NCI-H2081 treated with DMSO at 0.1 percent for 48 hours (cell line): ENCODE measurements at places on chromosomes 12 and 14.

DNA sequence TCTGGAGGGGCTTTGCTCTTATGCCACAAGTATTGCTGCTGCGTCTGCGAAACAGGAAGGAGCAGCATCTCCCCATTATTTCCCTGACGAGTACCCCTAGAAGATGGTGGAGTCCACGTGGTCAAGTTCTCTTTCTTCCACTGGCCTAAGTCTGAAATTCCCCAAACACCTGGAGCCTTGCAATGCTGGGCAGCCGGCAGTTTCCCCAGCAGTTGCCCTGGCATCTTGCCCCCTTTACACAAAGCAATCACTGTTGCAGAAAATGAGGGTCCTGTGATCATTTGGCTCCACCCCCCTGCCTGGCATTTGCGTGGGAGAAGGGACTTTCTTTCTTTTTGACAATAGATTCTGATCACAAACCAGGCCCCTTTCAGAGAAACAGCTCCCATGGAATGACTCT, 56.9 kb downstream of the FOS start:
- DNase-seq = no peak

DNA sequence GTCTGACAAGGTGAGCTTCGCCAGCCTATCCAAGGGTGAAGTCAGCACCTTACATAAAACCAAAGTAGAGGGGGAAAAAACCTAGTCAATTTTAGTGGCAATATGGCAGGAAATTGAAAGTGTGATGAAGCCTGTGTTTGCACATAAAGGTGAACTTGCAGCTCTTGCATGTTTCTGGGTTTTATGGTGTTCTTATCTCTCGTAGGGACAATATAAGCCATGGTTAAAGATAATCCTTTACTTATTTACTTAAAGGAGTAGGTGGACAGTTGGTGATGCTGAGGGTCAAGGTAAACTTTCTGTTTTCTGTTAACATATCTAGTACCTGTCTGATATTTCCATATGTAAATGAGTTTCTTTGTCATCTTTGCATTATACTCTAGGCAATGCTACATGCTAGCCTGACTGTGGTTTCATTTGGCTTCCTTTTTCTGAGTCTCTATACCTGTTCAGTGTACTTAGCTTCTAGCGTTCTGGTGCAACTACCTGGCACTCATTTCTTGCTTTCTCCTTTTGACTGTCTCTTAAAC, 32.8 kb downstream of the CCDC91 start:
- no peak for DNase-seq

DNA sequence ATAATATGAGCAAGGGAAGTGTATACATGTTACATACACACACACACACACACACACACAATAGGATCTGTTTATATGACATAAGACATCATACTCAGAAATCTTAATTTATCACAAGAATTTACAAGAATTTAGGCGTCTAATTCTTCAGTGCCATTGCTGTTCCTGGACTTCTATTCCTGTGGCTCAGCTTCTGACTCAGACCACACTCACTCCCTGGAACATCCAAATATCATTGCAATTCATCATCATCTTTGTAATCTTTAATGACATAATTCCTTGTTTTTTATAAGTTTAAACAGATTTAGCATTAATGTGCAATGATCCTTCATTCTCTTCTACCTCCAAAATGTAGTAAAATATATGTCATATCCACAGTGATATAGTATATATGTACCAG, 544.2 kb downstream of the FOXG1 start:
- no peak for DNase-seq

- DNase-seq = no peak
Measured at GRCh38 chr14:32709027-32709426, 229.7 kb upstream of the NPAS3 start.

DNA sequence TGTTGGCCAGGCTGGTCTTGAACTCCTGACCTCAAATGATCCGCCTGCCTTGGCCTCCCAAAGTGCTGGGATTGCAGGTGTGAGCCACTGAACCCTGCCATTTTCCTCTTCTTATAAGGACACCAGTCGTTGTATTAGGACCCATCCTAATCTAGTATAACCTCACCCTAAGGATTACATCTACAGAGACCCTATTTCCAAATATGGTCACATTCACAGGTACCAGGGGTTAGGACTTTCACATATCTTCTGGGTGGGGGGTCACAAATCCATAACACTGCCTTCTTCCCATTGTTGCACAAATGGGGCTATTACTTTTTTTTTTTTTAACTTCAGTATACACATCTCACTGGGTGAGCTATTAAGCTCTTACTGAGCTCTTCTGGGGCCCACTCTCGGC, 38.6 kb downstream of the ARF6 start:
- no peak for DNase-seq

- DNase-seq = no peak
Measured at GRCh38 chr14:23162800-23163199, 20.7 kb downstream of the SLC7A8 start.

DNA sequence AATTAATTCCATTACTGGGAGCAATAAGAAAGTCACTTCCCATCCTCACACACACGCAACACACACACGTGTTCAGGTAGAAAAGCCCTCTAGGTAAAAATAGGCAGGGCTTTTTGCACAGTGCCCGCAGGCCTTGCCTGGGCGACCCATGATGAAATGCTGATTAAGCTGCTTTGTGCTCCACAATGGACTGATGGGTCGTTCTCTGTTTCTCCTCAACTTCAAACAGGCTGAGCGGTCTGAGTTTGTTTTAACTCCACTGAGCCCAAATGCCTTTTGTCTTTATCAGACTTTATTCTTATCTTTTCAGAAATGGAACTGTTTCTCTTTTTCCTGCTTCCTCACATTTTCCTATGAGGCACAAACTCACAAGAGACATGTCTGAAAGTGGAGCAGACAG, 9.4 kb upstream of the DACT1 start:
- no peak for DNase-seq

GRCh38 chr12:46110223-46110611, 119.8 kb upstream of the SCAF11 start:
- DNase-seq = no peak

DNA sequence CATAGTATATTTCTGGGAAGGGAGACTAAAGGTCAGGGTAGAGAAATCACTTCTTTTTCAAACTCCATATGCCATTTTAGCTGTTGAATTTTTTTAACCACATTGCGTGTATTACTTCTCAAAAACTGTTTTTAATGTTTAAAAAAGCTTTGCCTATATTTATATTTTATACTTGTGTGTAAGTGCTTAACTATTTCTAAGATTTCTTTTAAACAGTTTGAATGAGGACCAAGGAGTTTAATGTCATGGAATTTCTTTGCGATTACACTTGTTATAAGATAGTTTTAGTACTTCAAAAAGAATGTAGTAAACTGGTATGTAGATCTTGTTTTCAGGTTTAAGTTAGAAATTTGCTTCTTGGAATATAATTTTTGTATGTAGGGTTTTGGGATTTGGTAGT, 7.2 kb downstream of the SPATA7 start:
- no peak for DNase-seq

- DNase-seq = no peak
Measured at GRCh38 chr12:28132398-28132797, 57.9 kb upstream of the CCDC91 start.

DNA sequence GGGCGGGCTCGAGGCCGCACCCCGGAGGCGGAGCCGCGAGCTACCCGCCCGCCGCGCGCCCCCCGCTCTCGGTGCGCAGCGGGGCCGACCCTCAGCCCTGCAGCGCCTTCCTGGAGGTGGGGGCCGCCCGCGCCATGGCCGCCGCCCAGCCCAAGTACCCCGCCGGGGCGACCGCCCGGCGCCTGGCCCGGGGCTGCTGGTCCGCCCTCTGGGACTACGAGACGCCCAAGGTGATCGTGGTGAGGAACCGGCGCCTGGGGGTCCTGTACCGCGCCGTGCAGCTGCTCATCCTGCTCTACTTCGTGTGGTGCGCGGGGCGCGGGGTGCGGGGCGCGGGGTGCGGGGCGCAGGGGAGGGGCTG, at the start of gene P2RX2:
P2RX2 (plus strand) TSS at position 94 of the 361 bp plus-strand sequence; CDS start at position 135, 41 bp downstream.
- DNase-seq = no peak

DNA sequence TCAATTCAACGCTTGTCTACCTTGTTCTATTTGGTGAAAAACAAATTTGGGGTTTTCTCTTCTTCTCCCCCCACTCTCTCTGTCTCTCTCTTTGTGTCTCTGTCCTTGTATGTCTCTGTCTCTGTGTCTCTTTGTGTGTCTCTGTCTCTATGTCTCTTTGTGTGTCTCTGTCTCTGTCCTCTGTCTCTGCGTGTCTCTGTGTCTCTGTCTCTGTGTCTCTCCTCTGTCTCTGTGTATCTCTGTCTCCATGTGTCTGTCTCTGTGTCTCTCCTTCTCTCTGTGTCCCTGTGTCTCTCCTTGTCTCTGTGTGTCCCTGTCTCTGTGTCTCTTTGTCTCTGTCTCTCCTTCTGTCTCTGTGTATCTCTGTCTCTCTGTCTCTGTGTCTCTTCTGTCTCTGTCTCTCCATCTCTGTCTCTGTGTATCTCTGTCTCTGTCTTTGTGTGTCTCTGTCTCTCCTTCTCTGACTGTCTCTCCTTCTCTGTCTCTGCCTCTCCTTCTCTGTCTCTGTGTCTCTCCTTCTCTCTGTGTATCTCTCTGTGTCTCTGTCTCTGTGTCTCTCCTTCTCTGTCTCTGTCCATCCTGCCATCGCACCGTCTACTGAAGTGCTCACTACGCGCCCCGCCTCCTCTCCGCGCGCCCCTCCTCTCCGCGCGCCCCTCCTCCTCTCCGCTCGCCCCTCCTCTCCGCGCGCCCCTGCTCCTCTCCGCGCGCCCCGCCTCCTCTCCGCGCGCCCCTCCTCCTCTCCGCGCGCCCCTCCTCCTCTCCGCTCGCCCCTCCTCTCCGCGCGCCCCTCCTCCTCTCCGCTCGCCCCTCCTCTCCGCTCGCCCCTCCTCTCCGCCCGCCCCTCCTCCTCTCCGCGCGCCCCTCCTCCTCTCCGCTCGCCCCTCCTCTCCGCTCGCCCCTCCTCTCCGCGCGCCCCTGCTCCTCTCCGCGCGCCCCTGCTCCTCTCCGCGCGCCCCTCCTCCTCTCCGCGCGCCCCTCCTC, 12.8 kb downstream of the LRCOL1 start:
- no peak for DNase-seq

- DNase-seq = no peak
Measured at GRCh38 chr12:65324551-65324950, 46.1 kb downstream of the MSRB3 start.

GRCh38 chr14:23557521-23557920, 1.4 kb downstream of the THTPA start:
- DNase-seq = no peak

DNA sequence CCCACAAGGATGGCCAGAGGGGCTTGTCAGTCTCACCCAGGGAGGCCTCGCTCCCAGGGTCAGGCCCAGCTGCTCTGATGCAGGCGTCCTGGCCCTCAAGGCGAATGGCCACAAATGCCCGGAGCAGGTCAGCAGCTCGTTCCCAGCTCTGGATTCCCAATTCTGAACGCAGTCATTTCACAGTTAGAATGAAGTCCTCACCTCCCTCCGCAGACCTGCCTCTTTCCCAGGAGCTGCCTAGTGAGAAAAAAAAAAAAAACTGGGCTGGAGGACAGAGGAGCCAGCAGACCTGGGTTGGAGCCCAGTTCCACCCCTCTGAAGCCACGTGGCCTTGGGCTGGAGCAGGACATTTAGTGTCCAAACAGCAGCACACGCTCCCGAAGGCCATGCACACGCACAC, 62.2 kb upstream of the DIO3 start:
- no peak for DNase-seq

GRCh38 chr12:5015711-5016492, 27.8 kb upstream of the KCNA5 start:
- no peak for DNase-seq

GRCh38 chr12:94575645-94576403, 74.5 kb downstream of the TMCC3 start:
- no peak for DNase-seq

GRCh38 chr12:77560714-77561113, 270.0 kb upstream of the NAV3 start:
- DNase-seq = no peak

GRCh38 chr12:117134059-117134458, 34.8 kb upstream of the TESC start:
- DNase-seq = no peak

- no peak for DNase-seq
Measured at GRCh38 chr12:88371416-88372183, 208.7 kb downstream of the KITLG start.

DNA sequence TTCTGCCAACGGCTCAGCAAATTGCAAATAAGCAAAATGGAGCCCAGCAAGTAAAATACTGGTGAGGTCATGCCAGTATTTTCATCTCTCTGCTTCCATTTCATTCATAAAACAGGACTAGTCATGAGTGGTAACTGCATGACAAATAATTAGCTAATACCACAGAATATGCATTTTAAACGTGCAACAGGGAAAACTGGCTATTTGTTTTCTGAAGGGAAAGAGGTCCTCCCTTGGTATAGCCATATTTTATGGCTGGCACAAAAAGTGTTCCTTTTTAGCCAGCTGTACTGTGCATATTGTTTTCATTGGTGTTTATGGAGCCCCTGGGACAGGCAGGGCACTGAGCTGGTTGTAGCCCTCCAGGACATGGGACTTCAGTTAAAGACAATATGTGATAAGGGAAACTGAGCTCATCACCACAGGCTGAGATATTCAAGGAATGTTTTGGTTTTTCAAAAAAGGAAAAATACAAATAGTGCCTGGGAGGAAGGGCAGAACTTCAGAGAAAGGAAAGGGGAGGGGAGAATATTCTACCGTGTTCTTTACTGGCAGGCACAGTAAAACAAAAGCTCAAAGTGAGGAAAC, 26.1 kb upstream of the FOXN3 start:
- no peak for DNase-seq

DNA sequence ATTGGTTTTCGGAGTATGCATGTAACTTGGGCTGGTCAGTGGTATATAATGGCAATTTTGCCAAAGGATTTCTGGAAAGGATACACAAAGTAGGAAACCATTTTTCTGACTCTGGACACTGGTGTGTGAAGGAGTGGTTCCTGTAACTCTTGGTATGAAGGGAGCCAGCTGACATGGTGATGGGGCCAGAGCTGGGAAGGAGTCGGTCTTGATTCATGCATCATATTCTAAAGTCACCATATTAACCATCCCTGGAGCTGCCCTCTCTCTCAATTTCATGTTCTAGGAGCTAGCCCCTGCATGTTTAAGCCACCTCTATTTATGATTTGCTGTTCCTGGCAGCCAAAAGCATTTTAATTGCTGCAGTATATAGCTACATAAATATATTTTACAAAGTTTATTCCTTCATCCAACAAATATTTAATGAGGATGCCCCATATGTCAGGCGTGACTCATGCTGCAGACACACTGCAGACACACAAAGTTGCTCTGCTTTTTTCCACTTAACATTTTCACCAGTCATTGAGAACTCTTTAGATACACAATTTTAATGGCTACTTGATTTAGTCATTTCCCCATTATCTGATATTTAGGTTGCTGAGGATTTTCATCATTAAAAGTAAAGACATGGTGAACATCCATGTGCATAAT, 78.7 kb upstream of the PSMC1 start:
- no peak for DNase-seq

GRCh38 chr12:131137836-131138637, 184.3 kb downstream of the ADGRD1 start:
- DNase-seq = no peak
